Esophagus squamous epithelium (tissue), 5 donors: ENCODE measurements at places on chromosomes 7 and 10. TPM values are rescaled to one million over a fixed set of nuclear protein-coding genes. Genes with fewer than 3 reads are reported as not detected.

DNA sequence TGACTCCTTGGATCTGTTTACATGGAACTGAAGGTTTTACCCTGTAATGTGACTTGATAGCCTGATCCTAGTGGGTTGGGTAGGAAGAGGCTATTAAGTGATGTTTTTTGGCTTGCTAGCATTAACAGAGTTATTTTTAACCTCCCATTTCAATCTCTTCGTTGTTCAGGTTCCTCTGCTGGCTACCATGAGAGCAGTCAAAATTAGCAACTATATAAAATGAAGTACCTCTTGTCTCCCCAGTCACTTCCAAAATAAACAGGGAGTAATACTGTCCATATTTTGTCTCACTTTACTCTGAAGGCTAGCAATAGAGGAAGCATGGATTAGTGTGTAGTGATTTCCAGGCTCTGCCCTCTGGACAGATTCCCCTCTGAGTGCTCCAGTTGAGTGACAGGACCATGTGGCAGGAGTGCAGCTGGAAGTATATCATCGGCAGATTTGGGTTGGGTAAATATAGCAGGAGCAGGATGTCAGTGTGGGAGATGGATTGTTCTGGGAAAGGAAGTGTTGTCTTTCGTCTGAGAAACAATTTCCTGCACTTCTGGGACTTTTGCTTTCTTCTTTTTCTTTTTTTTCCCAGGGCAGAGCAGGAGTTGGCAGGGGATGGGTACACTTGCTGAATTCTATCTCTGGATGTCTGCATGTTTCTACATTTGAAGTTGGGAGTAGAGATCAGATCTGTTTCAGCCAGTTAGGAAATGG is 35.2 kb downstream of the GBF1 start:
- DNase-seq = no peak

DNA sequence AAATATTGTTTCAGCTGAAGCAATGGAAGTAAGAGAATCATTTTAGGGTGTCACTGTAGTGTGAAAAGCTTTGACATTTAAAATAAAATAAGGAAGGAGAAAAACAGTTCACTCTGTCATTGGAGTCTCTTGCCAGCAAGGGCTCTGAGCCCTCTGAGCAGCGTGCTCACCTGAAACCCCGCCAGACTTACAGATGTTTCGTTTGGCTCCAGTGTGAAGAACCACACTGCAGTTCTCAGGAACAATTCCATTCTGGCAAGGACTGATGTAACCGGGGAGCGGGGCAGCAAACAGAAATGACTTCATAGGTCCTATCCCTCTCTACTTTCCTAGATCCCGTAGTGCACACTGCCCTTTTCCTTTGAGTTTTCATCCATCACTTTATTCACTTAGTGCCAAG is 164.3 kb downstream of the CELF2 start:
- DNase-seq = no peak

GRCh38 chr10:14554091-14554490 is 220.6 kb downstream of the FAM107B start:
- DNase-seq = no peak

GRCh38 chr7:110311556-110311955 is 779.4 kb upstream of the LRRN3 start:
- no peak for DNase-seq

DNA sequence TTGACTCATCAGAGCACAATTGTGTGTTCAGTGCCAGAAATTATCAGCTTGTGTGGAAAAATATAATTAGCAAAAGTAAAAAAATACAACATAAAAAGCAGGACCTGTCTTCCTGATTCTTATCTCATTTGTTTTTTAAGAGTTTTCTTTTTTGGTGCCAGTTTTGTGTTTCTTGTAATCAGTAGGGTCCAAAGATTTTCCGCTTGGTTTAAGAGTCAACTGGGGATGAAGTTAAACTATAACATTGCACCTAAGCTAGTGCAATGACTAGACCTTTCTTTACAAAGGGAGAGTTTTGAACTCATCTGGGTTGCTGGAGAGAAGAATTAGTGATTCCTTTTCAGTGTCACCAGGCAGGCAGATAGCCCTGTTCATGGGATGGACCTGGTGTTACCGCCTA is 113.4 kb downstream of the PLPP4 start:
- no peak for DNase-seq

DNA sequence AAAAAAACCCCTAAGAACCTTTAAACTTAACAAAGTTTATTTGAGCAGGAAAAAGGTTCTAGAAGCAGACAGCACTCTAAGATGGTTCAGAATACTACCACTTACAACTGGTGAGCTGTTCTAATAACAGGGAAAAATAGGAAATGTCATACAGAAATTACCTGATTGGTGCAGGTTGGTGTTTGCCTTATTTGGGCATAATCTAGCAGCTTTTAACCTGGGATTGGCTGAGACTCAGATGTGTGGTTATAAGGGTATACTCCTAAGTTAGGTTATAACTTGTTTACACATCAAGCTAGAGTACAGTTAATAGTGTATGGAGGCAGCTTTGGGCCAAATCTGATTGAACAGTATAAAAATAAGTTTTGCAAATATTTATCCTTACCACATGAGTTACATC is 59.8 kb downstream of the MAPK8 start:
- no peak for DNase-seq

DNA sequence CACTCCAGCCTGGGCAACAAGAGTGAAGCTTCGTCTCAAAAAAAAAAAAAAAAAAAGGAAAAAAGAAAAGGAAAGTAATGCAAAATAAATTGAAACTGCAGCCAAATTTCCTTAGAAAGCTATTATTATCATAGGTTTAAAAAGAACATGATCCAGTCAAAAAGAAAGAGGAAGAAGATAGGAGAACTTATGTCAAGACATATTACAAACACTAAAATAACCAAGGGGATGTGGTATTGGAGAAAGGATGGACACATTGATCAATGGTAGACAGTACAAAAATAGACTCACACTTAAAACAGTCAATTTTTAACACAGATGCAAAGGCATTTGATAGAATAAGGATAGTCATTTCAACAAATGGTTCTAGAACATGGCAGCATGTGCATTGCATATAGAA is 27.3 kb upstream of the PFKP start:
- no peak for DNase-seq

GRCh38 chr7:100510437-100511239 is 26.9 kb downstream of the NYAP1 start:
- DNase-seq = no peak

- DNase-seq = no peak
Observed at GRCh38 chr7:99030951-99031350, 113.0 kb downstream of the SMURF1 start.

DNA sequence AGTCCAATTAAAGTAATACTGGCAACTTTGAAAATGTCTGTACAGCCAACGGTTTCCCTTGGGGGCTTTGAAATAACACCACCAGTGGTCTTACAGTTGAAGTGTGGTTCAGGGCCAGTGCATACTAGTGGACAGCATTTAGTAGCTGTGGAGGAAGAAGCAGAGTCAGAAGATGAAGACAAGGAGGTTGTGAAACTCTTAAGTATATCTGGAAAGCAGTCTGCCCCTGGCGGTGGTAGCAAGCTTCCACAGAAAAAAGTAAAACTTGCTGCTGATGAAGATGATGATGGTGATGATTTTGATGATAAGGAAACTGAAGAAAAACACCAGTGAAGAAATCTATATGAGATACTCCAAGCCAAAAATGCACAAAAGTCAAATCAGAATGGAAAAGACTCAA is 72.2 kb downstream of the ZNF783 start:
- no peak for DNase-seq

GRCh38 chr7:50697748-50698147 is 84.9 kb downstream of the GRB10 start:
- no peak for DNase-seq

DNA sequence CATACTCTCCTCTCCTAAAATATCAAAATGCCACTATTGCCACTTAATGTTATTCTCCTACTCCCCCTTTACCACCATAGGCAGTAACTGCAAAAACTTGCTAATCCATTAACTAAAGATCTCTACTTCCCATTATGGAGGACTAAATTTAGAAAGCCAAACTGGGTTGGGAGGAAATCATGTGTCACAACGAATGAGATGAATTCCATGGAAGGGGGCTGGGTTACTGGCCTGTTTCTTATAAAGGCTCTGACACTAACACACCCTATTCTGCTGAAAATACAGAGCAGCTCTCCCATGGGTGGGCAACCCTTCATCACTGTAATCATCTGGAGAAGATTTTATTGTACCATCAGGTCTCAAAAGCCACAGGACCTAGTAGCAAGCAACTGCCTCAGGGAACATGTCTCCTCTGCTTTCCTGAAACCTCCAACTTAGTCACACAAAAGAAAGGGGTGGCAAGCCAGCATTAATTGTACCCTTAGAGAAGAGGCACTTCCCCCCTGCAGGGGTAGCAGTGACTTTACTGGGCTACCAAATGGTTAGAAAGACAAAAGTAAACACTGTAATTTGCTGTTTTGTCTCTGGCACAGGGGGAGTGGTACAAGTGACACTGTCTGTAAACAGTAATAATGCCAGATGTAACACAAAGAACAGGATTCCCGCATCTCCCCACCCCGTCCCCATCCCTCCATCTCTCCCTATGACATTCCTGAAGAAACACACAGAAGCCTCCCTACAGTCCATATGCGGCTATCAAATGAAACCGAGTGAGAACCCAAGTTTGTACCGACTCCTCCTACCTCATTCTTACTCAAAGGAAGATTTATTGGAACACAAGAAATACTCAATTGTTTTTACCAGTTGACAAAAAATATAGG is 81.6 kb downstream of the ARMH3 start:
- DNase-seq = no peak

DNA sequence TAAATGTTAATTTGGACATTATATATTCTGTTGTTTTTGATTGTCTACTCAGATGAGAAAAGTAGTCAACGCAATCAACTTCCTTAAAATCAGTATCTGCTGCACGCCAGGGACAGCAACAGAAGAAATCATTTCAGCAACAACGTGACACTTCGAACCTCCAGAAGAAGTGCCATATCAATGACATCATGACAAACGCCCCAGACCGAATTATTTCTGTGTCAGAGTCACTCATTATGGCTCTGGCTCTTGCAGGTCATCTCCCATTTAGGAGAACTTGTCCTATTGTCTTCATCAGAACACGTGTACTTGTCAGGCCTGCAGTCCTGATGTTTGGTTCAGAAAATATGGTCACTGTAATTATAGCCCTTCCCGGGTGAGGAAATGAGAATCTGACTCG is 276.3 kb downstream of the ADARB2 start:
- DNase-seq = no peak

DNA sequence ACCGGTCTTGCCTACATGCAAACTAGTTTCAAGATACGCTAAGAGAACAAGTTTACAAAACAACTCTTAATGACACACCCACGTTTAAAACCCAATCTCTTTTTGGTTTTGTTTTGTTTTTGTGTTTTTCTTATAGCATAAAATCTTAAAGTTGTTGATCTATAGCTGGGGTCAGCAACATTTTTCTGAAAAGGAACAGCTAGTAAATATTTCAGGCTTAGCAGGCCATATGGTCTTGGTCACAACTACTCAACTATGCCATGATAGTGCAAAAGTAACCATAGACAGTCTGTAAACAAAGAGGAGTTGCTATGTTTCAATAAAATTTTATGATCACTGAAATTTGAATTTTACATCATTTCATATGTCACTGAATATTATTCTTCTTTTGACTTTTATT is 327.4 kb downstream of the AGMO start:
- no peak for DNase-seq

DNA sequence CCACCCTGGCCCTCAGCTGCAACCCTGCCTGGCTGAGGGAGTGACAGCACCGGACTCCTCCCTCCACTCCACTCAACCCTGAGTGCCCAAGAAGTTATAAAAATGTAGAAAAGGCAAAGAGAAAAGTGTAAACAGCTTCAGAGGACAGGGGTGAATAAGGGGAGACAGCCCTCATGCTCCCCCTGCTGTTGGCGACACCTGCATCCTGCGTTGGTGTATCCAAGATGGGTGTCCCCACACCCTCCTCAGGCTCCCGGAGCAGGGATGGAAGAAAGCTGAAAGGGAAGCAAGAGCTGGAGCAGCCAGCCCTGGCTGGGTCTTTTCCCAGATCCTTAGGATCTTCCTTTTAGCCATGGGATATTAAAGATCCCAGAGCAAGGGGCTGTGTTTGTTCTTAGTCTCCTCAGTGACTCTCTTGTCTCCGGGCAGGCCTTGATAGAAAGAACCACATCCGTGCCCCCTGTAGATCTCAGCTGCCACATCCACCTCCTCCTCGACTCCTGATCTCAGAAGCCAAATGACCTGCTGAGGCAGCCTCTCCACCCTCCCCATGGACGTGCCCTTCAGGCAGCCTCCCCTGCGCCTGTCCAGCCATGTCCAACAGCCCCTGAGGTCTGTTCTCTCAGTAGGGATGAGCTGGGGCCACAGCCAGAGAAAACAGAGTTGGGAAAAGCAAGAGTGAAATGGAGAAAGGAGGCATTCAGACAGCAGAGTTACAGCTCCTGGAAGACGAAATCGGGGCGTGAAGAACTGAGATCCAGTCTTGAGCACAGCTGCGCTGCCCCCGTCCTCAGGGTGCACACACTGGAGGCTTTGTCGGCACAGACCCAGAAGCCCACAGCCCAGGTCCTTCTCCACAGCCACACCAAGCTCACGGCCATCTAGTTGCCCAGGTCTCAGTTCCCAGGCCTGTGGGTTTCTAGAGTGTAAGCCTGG is 6.8 kb downstream of the FAM131B start:
- no peak for DNase-seq

- DNase-seq = no peak
Observed at GRCh38 chr10:72337039-72337629, 17.6 kb downstream of the DNAJB12 start.

- DNase-seq = no peak
Observed at GRCh38 chr10:103703941-103704919, 151.1 kb downstream of the SH3PXD2A start.

- no peak for DNase-seq
Observed at GRCh38 chr10:92667078-92667477, 22.7 kb upstream of the HHEX start.

- no peak for DNase-seq
Observed at GRCh38 chr10:122852261-122852660, 6.6 kb upstream of the CUZD1 start.

DNA sequence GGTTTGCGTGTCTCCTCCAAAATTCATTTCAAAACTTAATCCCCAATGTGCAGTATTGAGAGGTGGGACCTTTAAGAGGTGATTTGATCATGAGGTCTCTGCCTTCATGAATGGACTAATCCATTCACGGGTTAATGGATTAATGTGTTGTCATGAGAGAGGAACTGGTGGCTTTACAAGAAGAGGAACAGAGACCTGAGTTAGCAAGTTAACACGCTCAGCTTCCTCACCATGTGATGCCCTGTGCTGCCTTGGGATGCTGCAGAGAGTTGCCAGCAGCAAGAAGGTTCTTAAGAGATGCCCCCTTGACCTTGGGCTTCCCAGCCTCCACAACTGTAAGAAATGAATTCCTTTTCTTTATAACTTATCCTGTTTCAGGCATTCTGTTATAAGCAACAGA is 3.7 kb upstream of the TCTN3 start:
- no peak for DNase-seq

Gene GPRIN2
- total RNA-seq = 8.3 TPM

Gene CHCHD2
- total RNA-seq = 296 TPM

Gene WDR37
- 8.1 TPM for total RNA-seq

Gene HOXA7
- 0.47 TPM for total RNA-seq

Gene INPP5F
- 5.3 TPM for total RNA-seq

Gene GPR15LG
- total RNA-seq = 304 TPM

Gene COPG2
- total RNA-seq = 28.2 TPM

Gene GALNT17
- total RNA-seq = 1.8 TPM
